ENCODE measurements at places on chromosomes 7 and 10. TPM values are rescaled to one million over a fixed set of nuclear protein-coding genes. Genes with fewer than 3 reads are reported as not detected.
A peak's percentile ranks its signal among the peaks of the same experiment; 100 is the strongest.

- H3K27me3 ChIP-seq: no peaks in the 10 kb centered on the region
- no peaks in the 10 kb centered on the region for H3K36me3 ChIP-seq
- H3K27ac ChIP-seq: no peak overlapping the region
- H3K4me1 ChIP-seq: peaks cover 22% of the 10 kb centered on the region
Measured at GRCh38 chr10:60731134-60731885, 47.0 kb upstream of the CDK1 start.

SCART1 gene
- total RNA-seq: 1.7 TPM

DNA sequence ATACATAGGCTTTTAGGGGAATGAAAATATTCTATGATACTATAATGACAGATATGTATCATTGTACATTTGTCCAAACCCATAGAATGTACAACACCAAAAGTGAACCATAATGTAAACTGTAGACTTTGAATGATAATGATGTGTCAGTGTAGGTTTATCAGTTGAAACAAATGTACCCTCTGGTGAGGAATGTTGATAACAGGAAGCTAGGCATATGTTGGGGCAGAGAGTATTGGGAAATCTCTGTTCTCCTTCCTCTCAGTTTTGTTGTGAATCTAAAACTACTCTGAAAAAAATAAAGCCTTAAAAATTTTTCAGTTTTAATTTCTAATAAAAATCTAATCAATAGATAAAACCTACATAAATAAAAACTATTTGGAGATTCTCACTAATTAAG lies 36.9 kb downstream of the C1GALT1 start:
- H3K27ac ChIP-seq: no peak overlapping the region
- H3K27me3 ChIP-seq: no peaks in the 10 kb centered on the region

- no peak overlapping the region for H3K27ac ChIP-seq
- H3K36me3 ChIP-seq: no peaks in the 10 kb centered on the region
- H3K4me3 ChIP-seq: no peak overlapping the region
Measured at GRCh38 chr7:77454802-77455201, 38.7 kb upstream of the GSAP start.

DNA sequence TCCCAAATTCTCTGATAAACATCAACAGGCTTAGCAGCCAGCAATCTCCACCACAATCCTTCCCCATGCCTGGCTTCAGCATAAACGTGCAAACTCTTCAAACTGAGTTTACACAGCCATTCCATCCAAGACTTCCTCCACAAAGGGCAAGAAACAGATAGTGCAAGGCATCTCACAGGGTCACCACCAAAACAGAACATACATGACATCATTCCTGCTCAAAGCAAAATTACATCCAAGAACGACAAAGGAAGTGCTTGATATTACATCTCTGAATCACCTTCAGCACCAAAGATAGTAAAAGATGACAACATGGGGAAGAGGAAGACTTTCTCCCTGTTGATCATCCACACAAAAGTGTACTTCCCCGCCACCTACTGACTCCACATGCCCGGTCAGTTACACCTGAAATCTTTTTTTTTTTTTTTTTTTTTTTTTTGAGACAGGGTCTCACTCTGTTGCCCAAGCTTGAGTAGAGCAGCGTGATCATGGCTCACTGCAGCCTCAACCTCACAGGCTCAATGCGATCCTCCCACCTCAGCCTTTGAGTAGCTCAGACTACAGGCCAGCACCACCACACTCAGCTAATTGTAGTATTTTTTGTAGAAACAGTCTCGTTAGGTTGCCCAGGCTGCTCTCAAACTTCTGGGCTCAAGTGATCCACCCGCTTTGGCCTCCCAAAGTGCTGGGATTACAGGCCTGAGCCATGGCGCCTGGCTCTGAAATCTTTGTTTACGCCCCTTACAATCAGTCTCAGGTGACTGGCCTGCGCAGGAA lies 127.5 kb downstream of the PARD3 start:
- peak overlapping the region; percentile 81 for H3K27ac ChIP-seq
- no peak overlapping the region for H3K4me3 ChIP-seq
- no peak for DNase-seq

DNA sequence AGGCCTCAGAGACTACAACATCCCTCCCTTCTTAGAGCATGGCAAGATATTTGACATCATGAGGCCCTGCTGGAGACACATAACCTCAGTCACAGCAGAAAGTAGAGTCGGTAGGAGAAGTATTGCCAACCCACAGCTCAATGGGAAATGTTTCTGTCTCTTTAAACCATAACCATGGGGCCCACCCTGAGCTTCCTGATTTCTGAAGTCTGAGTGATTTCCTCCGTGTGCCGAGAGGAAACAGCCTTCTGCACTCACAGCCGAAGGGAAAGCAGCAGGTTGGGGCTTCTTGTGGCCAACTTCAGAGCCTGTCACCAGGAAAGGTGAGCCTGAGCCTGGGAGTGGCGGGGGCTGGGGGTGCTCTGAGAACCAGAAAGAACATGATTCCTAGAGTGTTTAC lies at the start of gene GIMAP1:
Gene GIMAP1, plus strand, starts transcription at position 246 of the 400 bp plus-strand sequence. CDS start 2,435 bp downstream, outside the sequence.
- H3K27ac ChIP-seq: no peak within 1 kb of the TSS
- DNase-seq: no peak
- H3K4me1 ChIP-seq: no peaks in the 10 kb centered on the region
- H3K27me3 ChIP-seq: peaks cover 36% of the 10 kb centered on the region
- no peaks in the 10 kb centered on the region for H3K36me3 ChIP-seq

GRCh38 chr10:110040767-110041478 lies 33.1 kb downstream of the ADD3 start:
- peak overlapping the region; percentile 6 for H3K27ac ChIP-seq
- H3K4me1 ChIP-seq: peaks cover 34% of the 10 kb centered on the region
- DNase-seq: no peak
- no peaks in the 10 kb centered on the region for H3K27me3 ChIP-seq

DNA sequence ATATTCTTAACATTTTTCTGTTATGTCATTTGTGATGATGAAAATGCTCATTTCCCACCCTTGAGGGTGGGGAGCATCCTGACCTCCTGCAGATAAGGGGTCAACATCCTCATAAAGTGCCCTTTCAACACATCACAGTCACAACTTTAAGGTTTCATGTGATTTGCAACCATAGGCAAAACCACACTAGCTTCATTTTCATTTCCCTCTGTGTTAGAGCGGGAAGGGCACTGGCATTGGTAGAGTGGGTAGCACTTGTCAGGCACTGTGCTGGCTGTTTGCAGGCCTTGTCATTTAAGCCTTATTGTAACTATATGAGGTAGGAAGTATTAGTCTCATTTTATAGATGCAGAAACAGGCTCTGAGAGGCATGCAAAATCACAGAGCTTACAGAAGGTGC lies 39.8 kb downstream of the PSMC2 start:
- H3K36me3 ChIP-seq: no peaks in the 10 kb centered on the region
- H3K4me3 ChIP-seq: no peak overlapping the region
- no peak for DNase-seq
- no peaks in the 10 kb centered on the region for H3K27me3 ChIP-seq
- no peaks in the 10 kb centered on the region for H3K4me1 ChIP-seq

DNA sequence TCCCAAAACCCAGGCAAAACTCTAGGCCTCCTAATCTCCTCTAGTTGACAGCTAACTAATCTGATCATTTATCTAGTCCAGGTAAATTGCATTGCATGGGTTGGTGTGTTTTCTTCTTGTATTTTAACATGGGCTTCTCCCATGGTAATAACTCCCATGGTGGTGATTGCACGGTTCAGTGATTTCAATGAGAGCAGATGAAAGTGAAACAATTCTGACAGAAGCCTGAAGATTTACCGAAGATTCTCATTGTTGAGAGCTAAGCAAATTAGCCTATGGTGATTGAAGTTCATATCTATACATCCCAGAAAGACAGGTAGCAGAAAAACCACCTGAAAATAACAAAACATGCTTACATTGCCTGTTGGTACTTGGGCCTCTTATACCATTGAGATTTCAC lies 26.6 kb upstream of the LIPN start:
- H3K4me1 ChIP-seq: peaks cover 1% of the 10 kb centered on the region
- no peak for DNase-seq
- H3K27ac ChIP-seq: no peak overlapping the region
- H3K4me3 ChIP-seq: no peak overlapping the region
- H3K27me3 ChIP-seq: peaks cover 10% of the 10 kb centered on the region
- no peaks in the 10 kb centered on the region for H3K36me3 ChIP-seq

GRCh38 chr7:138886501-138886917 lies 88.5 kb upstream of the ATP6V0A4 start:
- DNase-seq: no peak
- no peak overlapping the region for H3K4me3 ChIP-seq
- peaks cover 31% of the 10 kb centered on the region for H3K36me3 ChIP-seq
- no peaks in the 10 kb centered on the region for H3K27me3 ChIP-seq

LDB3 gene
- 0.31 TPM for total RNA-seq

DNA sequence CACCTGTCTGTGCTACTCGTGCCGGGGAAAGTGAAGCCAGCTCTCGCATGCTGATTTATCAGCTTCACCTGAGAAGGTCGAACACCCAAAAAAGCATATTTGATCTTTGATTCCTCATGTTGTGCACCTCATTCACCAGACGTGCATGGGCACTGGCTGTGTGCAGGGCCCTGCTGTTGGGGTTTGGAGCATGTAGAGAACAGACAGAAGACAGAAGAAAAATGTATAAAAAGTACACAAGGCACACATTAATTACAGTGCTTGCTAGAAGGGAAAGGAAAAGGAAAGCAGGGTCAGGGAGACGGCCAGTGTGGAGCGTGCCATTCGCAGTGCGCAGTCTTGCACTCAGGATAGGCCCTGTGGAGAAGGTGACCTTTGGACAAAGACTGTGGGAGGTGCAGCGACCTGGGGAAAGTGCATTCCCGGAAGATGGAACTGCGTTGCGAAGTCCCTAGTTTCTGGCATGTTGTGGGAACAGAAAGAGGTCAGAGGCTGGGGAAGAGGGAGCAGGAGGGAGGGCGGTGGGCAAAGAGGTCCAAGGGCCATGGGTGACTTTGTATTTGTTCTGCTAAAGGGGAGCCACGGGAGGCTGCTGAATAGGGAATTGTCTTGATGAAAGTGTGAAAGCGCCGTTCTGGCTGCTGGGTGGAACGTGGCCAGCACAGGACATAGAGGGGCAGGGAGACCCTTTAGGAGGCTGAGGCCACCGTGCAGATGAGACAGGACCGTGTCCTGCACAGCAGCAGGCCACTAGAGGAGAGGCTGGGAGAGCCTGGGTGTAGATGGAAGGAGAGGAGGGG lies 232.8 kb downstream of the GLRX3 start:
- H3K36me3 ChIP-seq: no peaks in the 10 kb centered on the region

- DNase-seq: no peak
- no peak overlapping the region for H3K4me3 ChIP-seq
- H3K36me3 ChIP-seq: no peaks in the 10 kb centered on the region
- H3K4me1 ChIP-seq: no peaks in the 10 kb centered on the region
Measured at GRCh38 chr7:2930310-2931033, 86.4 kb upstream of the GNA12 start.

Data from progenitor cell of endocrine pancreas (in vitro differentiated cells).